Ammon's horn (tissue), 1 donor: ENCODE measurements at places on chromosomes 2 and 18.

DNA sequence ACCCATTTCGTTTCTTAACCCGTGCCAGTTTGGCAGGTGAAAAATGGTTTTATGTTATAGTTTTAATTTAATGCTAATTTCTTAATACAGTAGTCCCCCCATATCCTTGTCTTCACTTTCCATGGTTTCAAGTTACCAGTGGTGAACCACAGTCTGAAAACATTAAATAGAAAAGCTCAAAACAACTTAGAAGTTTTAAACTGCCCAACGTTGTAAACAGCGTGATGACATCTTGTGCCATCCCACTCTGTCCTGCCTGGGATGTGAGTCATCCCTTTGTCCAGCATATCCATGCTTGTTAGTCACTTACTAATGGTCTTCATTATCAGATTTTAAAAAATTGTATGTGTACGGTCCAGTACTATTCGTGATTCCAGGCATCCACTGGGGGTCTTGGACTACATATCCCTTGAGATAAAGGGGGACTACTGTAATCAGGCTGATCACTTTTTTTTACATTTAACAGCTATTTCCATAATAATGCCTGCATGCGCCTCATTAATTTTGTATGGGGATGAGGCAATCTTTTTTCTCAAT, 31.9 kb downstream of the SLC66A3 start:
- no peak for DNase-seq

DNA sequence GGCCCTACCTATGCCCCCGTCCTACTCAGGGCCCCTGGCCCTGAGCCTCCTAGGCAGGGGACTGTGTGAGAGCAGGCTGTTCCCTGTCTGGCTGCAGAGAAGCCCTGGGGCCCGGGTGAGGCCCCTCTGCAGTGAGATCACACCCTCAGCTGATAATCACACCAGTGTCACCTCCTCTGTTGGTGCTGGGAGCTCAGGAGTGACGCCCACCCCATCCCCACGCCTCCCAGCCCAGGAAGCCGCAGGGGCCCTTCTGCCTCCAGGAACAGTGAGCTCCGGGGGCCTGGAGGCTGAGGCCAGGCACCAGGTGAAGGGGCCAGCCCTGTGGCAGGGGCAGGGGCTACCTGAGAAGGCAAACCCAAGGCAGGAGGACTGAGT, 20.0 kb downstream of the KCNIP3 start:
- DNase-seq: no peak

- DNase-seq: no peak
These were observed 495.0 kb downstream of the TMX3 start for GRCh38 chr18:68219872-68220271.

GRCh38 chr2:1486670-1487069, 73.4 kb downstream of the TPO start:
- DNase-seq: no peak

GRCh38 chr2:166563894-166564293, 69.8 kb upstream of the SCN7A start:
- no peak for DNase-seq

DNA sequence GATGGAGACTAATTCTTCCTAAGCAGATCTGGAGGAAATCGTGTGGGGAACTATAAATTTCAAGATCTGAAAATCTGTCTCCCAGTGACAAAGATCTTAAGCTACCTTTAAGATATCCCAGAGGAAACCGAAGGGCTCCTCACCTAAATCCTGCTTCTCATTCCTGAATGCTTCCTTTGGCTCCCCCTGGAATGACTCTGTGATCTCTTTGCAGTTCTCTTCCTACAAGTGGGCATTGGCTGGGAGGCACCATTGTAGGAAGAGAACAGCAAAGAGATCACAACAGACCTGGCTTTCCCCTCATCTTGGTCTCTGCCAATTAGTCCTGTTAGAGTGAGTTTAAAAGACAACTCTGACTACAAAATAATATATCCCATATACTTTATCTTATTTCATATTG, 70.0 kb upstream of the KCNH7 start:
- DNase-seq: no peak

DNA sequence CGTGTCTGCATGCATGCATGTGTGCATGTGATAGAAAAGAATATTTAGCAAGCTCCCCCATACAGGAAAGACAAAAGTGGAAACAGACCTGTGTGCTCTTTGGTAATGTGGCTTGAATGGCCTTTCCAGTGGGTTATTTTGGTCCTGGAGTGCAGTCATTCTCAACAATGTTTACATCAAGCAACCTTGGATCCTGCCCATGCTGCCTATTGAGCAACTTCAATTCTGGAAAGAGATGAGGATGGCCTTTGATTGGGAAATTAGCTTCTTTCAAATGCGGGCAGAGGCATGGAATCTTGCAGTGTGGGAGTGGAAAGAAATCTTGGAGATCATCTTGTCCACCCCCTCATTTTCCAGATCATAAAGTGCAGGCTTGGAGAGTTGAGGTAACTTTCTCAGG, 87.2 kb upstream of the SMAD2 start:
- DNase-seq: no peak

GRCh38 chr18:57982372-57983021, 61.5 kb upstream of the NEDD4L start:
- DNase-seq: no peak

GRCh38 chr18:79239631-79240030, 156.1 kb upstream of the NFATC1 start:
- no peak for DNase-seq

- DNase-seq: no peak
These were observed 142.9 kb upstream of the NDUFV2 start for GRCh38 chr18:8959551-8960135.

- DNase-seq: no peak
These were observed 233.8 kb downstream of the ICOS start for GRCh38 chr2:204170411-204170810.

DNA sequence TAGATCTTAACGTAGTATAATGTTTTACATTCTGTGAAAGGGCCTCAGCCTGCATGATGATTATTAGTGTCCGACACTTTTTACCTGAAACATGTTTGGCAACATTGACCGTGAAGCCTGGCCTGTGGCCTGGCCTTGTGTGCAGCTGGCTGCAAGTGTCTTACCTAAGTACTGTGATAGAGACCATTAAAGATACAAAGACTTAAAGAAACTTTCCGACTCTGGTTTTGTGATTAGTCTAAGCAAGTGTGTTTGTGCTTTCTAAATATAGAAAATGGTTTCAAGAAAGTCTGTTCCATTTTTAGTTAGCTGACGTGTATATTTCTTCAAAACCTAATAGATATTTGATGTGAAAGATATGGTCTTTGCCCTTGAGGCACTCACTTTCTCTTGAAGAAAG, 601.8 kb downstream of the LRP1B start:
- no peak for DNase-seq

- no peak for DNase-seq
These were observed 61.4 kb upstream of the ACSL3 start for GRCh38 chr2:222799262-222799918.

DNA sequence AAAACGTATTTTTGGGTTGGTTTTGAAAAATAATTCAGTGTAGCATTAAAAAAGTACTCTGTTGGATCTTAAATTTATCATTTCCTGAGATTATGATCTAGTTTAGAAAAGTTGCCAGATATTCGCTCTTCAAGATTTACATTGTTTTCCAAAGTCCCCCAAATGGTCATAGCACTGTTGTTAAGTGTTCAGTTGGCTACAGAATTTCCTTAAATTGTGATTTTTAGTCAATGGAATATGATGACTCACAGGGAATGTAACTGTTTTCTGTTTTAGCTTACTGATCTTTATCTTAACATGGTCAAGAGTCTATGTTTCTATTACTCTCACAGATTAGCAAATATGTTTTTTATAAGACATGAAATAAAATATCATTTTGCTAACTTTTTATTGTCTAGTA, 23.2 kb downstream of the PLCL1 start:
- DNase-seq: no peak

DNA sequence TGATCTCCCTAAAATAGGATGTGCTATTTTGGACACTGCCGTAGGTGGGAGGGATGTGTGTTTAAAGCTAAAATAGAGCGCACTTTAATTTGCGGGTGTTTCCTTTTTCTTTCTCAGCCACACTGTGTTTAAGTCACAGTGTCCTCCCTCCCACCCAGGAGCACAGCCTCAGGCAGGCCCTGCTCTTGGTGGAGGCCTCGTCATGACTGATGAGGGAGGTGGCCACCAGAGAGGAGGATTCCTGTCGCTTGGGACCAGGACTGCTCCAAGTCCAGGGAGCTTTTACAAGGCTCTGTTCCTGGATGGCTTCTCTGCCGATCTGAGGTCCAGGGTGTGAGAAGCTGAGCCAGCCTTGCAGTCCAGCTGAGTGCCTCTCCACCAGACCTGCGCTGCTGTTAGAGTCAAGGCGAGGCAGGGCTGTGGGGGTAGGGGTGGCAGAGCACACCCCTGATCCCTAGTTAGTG, 33.5 kb downstream of the INPP4A start:
- DNase-seq: no peak

- DNase-seq: no peak
These were observed 282.0 kb downstream of the MYCN start for GRCh38 chr2:16222326-16222725.

DNA sequence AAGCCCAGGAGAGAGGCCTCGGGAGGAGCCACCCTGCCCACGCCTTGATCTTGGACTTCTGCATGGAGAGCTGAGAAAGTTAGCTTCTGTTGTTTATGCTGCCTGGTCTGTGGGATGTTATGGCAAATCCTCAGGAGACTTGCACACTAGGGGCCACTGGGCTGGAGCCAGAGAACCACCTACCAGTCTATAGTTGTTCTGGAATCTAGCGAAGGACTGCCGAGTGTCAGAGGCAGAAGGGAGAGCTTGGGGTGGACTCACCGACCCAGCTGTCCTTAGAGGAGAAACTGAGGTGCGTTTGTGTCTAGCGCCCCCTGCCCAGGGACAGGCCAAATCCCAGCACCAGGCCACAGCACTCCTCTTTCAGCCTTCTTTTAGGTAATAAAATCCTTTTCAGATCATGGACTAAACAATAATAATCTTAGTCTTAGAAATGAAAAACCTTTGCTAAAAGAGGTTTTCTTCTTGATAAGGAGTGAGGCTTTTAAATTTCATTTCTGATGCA, 398.7 kb upstream of the SALL3 start:
- DNase-seq: no peak

DNA sequence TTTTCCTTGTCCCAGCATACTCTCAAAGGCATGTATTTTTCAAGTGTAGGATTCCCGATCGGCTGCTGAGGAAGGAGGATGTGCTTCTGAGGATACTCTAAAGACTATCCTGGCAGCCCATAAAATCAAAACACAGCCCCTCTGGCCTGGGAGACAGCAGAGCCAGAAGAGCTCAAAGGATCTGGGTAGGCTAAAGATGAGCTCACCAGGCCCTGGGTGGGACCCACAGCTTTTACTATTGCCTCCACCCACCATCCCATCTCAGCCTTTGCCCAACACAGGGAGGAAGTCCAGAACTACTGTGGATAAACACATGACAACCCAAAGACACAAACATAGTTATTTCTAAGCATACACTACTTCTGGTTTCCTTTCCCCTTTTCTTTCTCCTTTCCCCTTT, 79.1 kb upstream of the ZFP36L2 start:
- DNase-seq: peak; percentile 58

DNA sequence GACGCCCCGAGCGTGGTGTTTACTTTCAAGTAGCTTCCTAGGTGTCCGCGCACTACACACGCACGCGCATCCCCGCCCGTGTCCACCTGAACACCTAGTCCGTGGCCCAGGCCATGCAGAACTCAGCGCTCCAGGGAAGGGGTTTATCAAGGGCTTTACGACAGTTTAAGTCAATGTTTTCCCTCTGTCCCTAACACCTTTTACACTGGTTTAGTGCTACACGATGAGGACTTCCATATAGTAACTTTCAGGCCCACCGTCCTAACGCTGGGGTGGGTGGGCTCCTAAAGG, 1.4 kb upstream of the BCL2 start:
- no peak for DNase-seq

DNA sequence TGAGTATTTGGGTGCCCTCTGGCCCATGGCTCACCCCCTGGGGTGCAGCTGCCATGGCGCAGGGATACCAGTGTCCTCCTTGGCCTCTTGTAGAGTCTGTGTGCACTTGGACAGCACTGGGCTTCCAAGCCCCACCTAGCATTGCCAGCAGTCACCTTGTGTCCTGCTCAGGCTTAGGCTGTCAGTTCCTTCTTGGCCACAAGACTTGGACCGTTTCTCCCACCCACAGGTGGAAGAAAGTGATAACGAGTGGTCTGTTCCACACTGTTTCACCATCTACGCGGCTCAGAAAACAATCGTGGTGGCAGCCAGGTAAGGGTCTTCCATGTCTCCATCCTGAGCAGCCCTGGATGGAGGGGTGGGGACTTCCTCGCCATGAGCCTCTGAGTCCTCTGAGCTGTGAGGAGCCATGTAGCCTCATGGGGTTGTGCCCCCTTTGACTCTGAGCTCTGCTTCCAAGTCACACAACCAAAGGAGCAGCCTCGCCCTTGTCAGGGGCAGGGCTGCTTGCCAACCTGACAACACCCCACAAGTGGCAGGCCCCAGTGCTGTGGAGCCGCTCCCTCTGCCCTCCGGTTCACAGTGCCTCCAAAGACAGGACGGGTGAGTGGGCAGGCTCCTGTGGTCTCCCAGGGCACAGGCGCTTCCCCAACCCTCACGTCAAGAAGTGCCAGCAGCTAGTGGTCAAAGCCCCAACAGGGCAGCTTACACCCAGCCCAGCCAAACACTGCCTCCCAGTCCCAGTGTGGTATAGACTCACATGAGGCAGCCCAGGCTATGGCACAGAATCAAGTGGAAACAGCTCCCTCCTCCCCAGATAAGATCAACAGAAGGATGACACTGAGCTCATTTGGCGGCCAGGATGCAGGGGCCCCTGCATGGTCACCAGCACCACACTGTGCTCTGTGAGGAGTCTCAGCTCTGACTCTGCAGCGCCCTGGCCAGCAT, 18.4 kb downstream of the STK25 start:
- no peak for DNase-seq

- no peak for DNase-seq
These were observed 5.5 kb upstream of the SLC4A3 start for GRCh38 chr2:219621935-219622334.

DNA sequence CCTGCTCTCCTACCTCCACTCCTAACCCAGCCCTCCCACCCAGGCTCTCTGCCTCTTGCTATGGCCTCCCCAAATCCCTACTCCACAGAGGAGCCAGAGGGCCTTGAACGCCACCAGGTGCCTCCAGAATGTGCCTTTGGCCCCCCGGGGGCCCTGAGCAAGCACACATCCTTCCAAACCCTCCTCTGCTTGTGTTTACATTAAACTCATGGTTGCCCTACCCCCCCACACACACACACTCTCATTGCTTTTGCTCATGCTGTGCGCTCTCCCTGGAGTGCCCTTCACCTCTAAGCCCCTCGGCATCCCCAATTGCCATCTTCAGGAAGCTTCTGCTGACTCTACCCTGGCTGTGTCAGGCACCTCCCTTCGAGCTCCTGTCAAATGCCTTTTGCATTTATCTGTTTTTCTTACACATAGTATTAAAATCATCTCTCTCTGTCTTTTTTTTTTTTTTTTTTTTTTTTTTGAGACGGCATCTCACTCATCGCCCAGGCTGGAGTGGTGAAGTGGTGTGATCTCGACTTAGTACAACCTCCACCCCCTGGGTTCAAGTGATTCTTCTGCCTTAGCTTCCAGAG, 16.3 kb upstream of the TET3 start:
- DNase-seq: no peak

DNA sequence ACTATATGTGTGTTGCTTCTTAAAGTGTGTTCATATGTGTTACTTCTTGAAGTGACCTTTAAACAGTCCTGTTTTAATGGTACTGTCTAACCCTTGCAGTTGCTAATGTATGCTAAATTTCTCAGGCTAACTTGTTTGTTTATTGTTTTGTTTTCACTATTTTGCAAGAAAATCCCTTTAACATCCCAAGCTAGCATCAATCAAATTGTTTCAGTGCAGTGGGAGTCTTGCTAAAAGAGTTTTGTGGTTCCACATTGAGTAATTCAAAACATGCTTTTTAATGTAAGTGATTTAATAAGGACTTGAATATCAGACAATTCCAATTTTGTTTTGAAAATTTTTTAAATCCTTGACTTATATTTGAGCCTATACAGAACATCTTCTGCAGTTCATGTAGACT, 3.6 kb downstream of the SH3RF3 start:
- no peak for DNase-seq
